Globus pallidus (tissue), 1 donor: ENCODE measurements at places on chromosomes 2 and 18.
A peak's percentile ranks its signal among the peaks of the same experiment; 100 is the strongest.

DNA sequence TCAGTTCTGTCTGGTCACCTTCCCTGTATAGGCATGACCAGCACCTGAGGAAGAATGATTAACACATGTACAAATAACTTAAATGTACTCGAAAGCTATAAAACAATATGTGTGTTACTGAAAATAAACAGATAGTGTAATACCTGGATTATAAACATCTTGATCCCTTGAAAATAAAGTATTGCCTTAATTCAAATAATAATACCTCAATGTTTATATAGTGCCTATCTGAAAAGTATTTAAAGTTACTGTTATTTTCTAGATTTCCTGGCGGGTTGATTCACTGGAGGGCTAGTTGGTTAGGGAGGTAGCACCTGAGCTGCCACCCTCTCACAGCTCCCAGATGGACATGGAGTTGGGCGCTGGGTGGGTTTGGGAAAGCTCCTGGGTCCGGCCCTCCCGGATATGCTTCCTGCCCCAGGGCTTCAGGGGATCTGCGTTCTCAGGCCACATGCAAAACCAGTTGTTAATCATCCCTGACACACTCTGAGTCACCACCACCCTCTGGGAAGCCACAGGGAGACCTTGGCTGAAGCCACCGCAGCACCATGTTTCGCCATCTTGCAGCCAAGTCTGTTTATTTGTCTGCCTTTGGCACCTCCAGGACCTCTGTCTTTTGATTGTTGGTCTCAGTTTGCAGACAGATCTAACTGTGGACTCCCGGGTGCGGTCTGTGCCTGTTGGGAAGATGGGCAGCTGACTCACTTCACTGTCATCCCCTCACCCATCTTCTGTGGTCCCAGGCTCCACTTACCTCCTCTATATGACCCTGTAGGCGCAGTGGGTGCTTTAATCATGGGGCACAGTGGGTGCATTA lies 35.3 kb downstream of the RAB31 start:
- no peak for DNase-seq

DNA sequence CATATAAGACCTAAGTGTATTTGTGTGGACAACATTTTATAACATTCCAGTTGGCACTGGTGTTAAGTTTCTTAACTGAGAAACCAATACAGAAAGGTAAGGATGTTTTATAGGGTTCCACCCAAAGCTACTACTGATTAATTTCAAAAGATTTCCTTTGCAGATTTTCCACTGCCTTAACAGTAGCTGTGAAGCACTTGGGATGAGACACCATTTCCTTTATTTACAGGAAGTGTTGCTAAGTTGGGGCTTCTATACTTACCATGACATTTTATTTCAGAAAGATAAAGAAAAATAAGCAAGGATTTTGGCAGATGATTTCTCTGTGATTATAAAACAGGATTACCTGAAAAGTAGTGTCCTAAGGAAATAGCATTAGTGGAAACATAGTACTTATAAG lies 234.3 kb downstream of the CALCRL start:
- DNase-seq = no peak

GRCh38 chr2:218315397-218315796 lies 23.1 kb upstream of the TMBIM1 start:
- no peak for DNase-seq

GRCh38 chr2:22855761-22856184 lies 529.2 kb upstream of the KLHL29 start:
- peak; percentile 68 for DNase-seq
